ENCODE measurements at places on chromosomes 13 and 19.

DNA sequence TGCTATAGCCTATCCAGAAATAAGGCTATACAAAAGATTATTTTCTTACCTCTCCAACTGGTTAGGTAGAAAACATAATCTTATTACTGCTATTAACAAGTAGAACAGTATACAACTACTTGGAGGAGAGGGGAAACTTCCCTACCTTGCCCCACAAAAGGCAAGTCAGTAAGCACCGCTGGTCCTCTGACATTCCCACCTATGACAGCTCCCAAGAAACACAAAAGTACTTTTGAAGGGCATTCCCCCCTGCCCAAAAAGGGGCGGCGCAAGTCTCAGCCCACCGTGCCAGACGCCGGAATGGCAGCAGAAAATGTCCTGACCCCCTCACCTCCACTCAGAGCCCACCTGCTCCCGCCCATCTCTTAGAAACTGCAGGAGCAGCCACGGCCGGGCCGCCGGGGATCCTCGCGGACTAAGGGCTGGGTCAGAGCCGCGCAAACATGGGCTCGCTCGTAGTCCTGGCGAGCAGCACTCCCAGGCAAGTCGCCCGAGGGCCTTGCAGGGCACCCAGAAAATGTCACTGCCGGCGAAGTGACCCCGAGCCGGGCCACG is 437 bp downstream of the SUCLA2 start:
- DNase-seq = no peak

GRCh38 chr13:112141643-112142400 is 74.9 kb downstream of the SOX1 start:
- no peak for DNase-seq

DNA sequence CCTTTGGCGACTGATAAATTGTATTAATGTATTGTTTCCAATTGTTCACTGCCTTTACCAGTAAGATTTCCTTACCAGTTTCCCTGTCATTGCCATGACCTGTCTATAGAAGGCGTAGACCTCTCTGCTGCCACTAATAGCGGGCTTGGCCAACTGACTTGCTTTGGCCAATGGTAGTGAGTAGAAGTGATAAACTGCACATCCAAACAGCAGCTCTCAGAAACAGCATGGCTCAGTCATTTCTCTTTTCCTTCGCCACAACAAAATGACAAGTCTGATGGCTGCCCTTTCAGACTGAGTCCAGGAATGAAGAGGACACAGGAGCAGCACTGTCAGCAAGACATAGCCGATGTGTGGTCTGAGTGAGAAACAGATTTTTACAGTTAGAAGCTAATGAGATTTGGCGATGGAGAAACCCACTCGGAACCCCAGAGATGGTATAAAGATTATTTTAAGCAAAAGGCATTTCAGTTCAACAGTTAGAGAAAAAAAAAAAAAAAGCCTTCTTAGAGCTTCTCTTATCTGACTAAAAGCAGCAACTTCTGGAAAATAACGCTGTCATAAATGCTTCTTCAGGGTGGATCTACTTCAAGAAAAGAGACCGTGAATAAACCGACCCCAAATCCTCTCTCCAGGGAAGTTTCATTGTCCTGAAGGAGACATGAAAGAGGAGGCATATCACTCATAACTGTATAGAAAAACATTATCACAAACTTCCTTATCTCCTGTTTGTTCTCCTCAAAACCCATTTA is 42.0 kb upstream of the TM9SF2 start:
- DNase-seq = no peak

DNA sequence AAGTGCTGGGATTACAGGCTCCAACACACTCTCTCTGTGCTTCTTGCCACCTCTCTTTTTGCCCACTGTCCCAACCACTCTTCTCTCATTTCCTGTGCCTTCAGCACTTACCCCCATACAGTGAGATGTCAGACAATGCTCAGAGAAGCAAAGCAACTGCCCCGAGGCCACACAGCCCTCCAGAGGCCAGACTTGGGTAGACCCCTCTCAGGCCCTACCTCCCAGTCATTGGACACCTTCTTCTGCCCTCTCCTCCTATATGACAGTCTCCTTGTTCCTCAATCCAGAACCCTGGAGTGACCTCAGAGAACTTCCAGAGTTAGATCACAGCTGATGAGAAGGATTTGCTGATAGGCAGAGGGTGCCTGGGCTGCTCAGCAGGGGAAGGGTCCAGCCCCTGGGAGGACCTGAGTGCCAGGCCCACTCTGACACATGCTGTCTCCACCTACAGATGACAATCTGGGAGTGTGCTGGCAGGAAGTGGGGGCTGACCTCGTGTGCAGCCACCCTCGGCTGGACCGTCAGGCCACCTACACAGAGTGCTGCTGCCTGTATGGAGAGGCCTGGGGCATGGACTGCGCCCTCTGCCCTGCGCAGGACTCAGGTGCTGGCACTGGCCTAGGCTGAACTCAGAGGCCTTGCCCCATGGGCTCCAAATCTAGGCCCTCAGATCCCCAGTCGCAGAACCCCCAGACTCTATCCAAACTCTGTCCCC is 24.4 kb downstream of the LTBP4 start:
- no peak for DNase-seq

- DNase-seq = no peak
Observed at GRCh38 chr19:7500811-7501450, 12.1 kb upstream of the PEX11G start.

GRCh38 chr19:50822661-50823208 is 852 bp downstream of the KLK1 start:
- no peak for DNase-seq

- no peak for DNase-seq
Observed at GRCh38 chr13:46614582-46614981, 61.6 kb downstream of the LRCH1 start.

DNA sequence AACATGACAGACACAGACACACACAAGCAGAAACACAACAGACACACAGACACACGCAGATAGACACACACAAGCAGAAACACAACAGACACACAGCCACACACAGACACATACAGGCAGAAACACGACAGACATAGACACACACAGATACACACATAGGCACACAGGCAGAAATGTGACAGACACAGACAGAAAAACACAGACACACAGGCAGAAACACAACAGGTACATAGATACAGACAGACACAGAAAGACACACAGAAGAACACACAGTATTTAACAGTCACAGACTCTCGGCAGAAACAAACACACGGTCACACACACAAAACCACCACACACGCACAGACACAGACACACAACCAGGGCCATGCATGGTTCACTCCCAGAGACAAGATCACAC is 905 bp downstream of the TBXA2R start:
- DNase-seq = no peak

DNA sequence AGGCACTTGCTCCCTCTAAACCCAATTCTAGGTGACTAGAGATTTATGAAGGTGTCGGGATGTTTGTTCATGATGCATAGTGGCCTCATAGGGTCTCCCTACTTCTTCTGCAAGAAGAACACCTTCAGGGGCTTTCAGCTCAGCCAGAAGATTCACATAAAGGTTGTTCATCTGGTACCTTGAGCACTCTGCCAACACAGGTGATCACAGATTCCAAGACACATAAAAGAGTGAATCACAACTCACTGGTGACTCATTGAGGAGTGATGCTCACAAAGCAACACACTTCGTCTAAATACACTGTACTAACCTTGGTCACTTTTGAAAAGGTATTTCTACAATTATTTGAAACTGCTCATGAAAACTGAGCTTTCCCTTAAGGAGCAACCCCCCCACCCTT is 6.8 kb upstream of the ZNF324 start:
- no peak for DNase-seq

DNA sequence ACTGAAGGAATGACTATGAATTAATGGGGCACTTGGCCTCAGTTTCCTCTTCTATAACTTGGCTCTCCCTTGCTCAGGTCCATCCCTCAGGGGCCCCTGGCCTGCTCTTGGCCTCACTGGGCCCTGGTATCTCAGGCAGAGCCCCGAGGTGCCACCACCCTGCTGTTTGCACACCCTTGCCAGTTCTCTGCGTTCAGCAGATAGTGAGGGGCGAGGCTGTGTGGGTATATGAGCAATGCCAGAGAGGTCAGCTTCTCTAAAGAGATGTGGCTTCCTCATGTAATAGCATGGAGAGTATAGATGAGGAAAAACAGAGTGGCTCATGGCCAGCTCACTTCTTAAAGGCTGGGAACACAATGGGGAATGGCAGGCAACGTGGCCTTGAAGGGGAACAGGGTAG is 76.1 kb downstream of the CYSLTR2 start:
- DNase-seq = no peak

DNA sequence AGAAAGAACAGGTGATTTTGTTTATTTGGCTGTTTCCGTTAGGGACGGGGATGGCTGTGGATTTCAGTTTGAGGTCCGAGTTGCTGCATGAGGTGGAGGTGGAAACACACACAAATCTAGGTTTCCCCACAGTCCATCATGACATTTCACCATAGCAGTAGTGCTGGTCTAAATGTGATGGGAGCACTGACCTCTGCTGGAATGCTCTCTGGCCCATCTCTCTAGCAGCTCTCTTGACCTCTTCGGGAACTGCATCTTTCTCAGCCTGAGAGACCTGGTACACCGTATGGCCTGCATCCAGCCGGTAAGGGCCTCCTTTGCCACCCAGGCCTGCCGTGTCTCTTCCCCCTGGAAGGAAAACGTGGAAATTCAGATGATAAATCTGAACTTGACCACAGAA is 154.0 kb downstream of the RGCC start:
- DNase-seq = no peak

DNA sequence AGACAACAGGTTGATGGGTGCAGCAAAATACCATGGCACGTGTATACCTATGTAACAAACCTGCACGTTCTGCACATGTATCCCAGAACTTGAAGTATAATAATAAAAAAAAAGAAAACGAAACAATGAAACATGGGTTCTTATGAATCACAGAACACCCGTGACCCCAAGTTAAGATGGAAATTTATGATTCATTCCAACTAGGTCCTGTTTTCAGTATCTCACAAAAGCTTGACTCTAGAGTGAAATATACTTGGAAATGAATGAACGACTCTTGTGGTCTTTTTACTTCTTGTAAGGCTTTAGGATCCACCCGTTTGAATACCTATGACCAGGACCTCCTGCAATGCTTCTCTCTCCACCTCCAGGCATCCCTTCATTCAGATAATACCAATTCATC is 3.5 kb upstream of the LILRB4 start:
- no peak for DNase-seq

DNA sequence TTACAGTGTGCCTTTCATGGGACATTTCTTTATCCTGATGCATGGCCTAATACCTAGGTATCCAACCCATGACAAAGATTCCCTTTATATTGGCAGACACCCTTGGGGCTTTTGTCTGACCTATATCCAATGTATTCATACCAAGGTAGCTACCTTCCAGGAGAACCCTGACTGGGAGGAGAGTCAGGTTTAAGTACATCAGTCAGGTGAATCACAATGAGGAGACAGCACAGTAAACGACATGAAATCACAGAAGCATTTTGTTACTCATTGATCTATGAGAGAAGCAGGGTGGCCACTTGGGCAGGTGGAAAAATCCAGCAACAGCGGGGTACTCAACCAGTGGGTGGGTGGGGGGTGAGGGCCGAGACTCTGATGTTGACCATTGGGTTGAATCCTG is 527.4 kb upstream of the ATXN8OS start:
- DNase-seq = no peak

GRCh38 chr13:110471156-110471832 is 90.2 kb downstream of the RAB20 start:
- DNase-seq = no peak

DNA sequence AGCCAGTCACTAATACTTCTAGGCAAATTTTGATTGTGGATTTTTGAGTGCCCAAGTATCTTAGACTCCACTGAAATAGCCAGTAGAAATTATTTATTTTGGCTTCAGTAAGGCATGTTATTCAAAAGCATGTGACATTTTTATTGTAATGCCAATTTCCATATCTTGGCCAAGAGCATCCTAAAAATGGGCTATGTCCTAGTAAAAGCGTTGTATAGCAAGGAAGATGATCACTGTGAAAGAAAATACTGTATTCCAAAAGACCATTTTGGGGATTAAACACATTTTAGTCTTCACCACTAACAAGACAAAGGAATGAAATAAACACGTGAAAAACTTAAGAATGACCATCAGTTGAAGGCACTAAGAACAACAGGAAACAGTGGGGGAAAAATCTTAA is 149.1 kb downstream of the NUFIP1 start:
- no peak for DNase-seq

DNA sequence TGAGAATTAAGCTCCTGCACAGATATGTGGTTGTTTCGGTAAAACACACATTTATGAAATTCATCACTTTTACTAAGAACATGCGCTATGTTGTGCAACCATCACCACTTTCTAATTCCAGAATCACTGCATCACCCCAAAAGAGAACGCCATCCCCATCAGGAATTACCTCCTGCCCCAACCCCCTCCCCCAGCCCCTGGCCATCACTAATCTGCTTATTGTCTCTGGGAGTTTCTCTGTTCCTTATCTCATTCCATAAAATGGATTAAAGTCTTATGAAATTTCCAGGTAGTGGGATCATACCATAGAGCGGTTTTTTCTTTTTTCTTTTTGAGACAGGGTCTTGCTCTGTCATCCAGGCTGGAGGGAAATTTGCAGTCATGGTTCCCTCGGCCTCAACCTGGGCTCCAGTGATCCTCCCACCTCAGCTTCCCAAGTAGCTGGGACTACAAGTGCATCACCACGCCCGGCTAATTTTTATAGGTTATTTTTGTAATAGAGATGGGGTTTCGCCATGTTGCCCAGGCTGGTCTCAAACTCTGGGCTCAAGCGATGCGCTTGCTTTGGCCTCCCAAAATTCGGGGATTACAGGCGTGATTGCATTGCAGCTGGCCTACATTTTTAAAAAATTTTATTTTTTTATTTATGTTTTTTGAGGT is 3.5 kb downstream of the ZSCAN5B start:
- DNase-seq = no peak

GRCh38 chr13:20924758-20925394 is 22.3 kb upstream of the XPO4 start:
- peak; percentile 35 for DNase-seq

DNA sequence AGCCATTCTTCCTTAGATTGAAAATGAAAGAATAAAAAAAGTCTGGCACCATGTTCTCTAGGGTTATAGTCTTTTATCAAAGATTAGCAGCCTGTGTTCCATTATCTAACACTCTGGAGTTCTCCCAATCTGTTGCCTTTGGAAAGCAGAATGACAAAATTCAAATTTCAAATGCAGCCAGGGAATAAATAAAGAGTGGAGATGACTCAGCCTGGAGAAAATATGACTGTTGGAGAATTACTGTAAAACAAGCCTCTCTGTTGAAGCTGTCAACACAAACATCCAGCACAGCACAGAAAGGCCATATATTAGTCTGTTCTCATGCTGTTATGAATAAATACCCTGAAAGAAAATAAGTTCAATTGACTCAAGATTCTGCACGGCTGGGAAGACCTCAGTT is 650.5 kb upstream of the SLC10A2 start:
- no peak for DNase-seq

GRCh38 chr13:114315074-114315785 is 927 bp downstream of the CHAMP1 start:
- DNase-seq = no peak

Data from AG09309 (cell line).